Smooth muscle cell of the pulmonary artery (primary cell): ENCODE measurements at places on chromosomes 5 and 9. TPM values are rescaled to one million over a fixed set of nuclear protein-coding genes. Genes with fewer than 3 reads are reported as not detected.

The FBLL1 gene
- 0.66 and 1.7 TPM in 2 replicates for total RNA-seq

The PLEKHG4B gene
- total RNA-seq: 0.07 TPM in 1 of 2 replicates, not detected in the other

The CCNO gene
- 0.13 and 1.1 TPM in 2 replicates for total RNA-seq

The LOX gene
- total RNA-seq: 669 and 1,031 TPM in 2 replicates

The IFNA21 gene
- not detected in 2 replicates for total RNA-seq

The PLPPR1 gene
- total RNA-seq: not detected in 2 replicates

The TXNDC8 gene
- not detected in 2 replicates for total RNA-seq

The DPYSL3 gene
- 146 and 368 TPM in 2 replicates for total RNA-seq

The SHISAL2B gene
- not detected in 2 replicates for total RNA-seq

The FCN1 gene
- total RNA-seq: not detected in 2 replicates

The PRR16 gene
- 7.7 and 8.5 TPM in 2 replicates for total RNA-seq

The PCDHB10 gene
- total RNA-seq: 0.79 and 1.4 TPM in 2 replicates

The HACD4 gene
- total RNA-seq: 2.0 and 5.0 TPM in 2 replicates

The PNPLA7 gene
- total RNA-seq: 1.1 and 2.0 TPM in 2 replicates

The POU4F3 gene
- 0.07 and 0.10 TPM in 2 replicates for total RNA-seq

The UBE2D2 gene
- 43.5 and 49.7 TPM in 2 replicates for total RNA-seq

The TEX48 gene
- not detected in 2 replicates for total RNA-seq

The SLC34A3 gene
- not detected in 2 replicates for total RNA-seq

The SOHLH1 gene
- total RNA-seq: not detected in 2 replicates

The CRHBP gene
- 0.33 and 3.7 TPM in 2 replicates for total RNA-seq

The PCDHGA9 gene
- 5.2 and 5.5 TPM in 2 replicates for total RNA-seq

The CBY3 gene
- total RNA-seq: 0.20 TPM in 1 of 2 replicates, not detected in the other

The CENPK gene
- total RNA-seq: 4.7 and 8.3 TPM in 2 replicates

The RNF183 gene
- not detected in 2 replicates for total RNA-seq

The SH3PXD2B gene
- 27.9 and 31.4 TPM in 2 replicates for total RNA-seq

The IFNA13 gene
- not detected in 2 replicates for total RNA-seq

The PHF24 gene
- 0.07 and 0.10 TPM in 2 replicates for total RNA-seq

The BTNL8 gene
- not detected in 2 replicates for total RNA-seq

The COX7C gene
- total RNA-seq: 123 and 180 TPM in 2 replicates

The ACTBL2 gene
- 0.03 TPM in 1 of 2 replicates, not detected in the other for total RNA-seq
